ENCODE measurements at places on chromosomes 3 and 15.

DNA sequence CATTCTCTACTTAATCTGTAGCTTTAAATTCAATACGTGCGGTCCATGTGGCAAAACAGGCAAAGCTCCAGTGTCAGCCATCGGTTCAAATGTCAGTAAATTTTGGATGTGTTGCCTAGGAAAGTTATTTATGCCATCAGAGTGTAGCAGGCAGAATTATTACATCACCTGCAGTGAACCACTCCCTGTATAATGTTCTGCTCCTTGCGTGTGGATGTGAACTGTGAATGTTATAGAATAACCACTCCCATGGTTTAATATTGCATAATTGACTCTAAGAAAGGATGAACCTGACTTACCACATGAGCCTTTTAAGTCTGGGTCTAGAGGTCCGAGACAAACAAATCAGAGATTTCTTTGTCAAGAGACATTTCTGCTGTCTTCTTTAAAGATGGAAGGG is 145.5 kb downstream of the GOLIM4 start:
- no peak for DNase-seq

GRCh38 chr3:172904711-172905373 is 154.3 kb downstream of the ECT2 start:
- no peak for DNase-seq

DNA sequence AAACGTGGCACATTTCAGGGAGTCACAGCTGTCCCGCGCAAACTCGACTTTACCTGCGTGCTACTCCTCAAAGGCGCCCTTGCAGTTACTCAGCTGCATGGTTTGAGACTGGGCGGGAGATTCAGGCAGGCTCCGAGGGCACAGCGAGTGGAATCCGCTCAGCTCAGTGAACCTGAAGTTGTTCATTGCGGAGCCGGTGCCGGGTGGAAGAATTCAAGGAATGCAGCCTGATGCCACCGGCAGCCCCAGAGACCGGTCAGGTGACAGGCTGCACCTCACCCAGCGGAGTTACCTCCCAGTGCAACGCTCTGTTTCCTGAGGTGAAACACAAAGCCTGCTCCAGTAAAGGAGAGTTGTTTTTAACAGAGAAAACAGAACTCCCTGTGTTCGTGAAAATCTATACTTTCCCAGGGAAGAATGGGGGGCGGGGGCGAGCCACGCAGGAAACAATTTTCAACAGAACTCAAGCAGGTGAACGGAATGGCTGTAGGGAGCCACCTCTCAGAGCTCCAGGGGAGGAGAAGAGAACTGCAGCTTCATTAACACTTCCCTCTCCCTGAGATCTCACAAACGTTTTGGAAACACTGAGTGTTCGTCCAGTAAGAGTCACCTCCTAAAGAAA is 3.8 kb downstream of the VEPH1 start:
- no peak for DNase-seq

- no peak for DNase-seq
Measured at GRCh38 chr15:68818769-68819494, 1.8 kb downstream of the ANP32A start.

GRCh38 chr3:51942603-51943450 is 664 bp downstream of the PARP3 start:
- DNase-seq, result no peak

DNA sequence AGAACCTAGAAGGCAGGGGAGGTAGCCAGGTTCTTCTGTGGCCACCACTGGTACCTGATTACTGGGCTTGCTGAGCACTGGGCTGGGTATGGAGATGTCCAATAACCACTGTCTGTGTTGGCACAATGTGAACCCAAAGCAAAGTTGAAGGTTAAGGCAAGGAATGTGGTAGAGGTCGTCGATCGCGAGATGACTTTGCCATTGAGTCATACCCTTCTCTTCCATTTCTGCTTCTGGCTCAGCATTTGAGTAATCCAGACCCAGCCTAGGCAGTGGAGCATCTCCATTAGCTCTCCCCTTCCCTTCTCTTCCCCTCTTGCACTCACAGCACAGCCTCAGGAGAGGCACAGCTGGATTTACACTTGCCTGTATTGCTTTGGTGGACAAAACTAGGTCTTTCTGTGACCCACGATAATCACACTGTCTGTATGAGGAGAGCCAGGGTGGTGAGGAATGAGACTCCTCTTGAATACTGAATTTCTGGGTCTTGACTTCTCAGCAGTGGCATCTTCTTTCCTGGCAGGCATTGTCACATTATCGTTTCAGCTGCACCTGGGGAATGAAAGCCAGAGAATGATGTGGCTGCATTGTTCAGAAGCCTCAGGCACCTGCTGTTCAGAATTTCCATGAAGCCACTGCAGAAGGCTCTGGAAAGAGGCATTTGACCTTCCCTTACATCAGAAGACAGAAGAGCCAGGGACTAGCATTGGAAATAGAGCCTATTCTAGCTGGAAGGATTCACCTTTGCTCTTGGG is 272.6 kb downstream of the PDCD6IP start:
- no peak for DNase-seq

- no peak for DNase-seq
Measured at GRCh38 chr3:128815318-128816064, 63.9 kb upstream of the ACAD9 start.

GRCh38 chr15:71055461-71055860 is 59.8 kb upstream of the THSD4 start:
- no peak for DNase-seq

GRCh38 chr15:67758619-67759300 is 66.5 kb upstream of the SKOR1 start:
- DNase-seq, result no peak

DNA sequence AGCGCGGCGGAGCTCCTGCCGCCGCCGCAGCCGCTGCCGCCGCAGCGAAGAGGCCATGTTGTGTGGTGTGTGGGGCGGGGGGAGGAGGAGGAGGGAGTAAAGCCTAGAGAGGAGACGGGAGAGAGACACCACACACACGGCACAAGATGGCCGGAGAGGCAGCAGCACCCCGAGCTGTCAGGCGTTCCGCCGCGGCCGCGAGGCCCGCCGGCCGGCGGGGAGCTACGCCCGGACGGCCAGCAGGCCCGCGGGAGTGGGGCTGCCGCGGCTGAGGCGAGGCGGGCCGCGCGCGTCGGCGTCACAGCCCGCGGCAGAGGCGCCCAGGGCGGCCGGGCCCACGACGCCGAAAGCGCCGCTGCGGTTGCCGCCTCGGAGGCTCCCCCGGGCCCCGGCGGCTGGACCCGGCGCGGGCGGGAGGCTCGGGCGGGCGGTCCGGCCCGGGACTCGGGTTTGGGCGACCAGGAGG is 17.4 kb upstream of the CHD2 start:
- DNase-seq, result no peak

DNA sequence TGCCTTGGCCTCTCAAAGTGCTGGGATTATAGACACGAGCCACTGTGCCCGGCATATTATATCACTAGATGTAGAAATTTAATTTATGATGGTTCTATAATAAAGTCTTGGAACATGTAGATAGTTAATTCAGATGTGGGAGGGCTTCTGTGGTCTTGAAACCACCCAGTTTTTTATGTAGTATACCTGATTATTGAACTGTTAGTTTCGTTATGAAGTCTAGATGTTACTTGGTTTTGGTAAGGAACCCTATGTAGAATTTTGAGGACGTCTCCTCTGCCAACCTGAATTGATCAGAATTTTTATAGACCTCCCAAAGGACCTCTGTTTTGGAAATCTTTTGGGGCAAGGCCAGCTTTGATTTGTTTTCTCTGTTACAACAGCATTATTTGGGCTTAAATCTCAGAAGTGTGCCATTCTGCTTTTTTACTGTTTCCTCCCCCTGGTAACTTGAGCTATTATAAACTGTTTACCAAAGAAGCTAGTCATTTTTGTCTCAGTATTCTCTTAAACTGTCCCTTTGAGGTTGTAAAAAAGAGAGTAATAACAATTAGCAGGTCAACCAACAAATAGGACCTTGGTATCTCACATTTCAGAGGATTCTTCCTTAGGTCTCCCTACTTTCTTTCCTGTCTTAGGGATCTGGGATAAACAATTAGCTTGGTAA is 20.8 kb downstream of the AKAP13 start:
- no peak for DNase-seq

GRCh38 chr3:59013611-59014010 is 36.2 kb downstream of the CFAP20DC start:
- no peak for DNase-seq

- DNase-seq, result no peak
Measured at GRCh38 chr15:35720019-35720418, 174.1 kb upstream of the DPH6 start.

- no peak for DNase-seq
Measured at GRCh38 chr3:156633335-156633734, 41.1 kb upstream of the TIPARP start.

DNA sequence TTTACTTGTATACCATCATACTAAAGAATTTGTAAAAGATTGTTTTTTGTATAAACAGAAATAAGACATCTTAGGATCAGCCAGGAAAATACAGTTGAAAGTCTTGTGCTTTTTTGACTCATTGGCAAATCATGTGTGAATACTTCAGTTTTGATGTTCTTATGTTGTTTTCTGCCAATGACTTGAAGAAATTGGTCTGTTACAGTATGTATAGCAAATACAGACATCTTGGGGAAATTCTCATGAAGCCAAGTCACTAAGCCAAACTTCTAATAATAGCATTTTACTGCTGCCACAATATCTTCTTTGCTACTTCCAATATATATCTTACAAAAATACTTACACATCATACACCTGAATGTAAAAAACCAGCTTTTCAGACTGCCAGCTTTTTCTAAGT is 83.2 kb downstream of the DZIP3 start:
- DNase-seq, result no peak

- DNase-seq, result no peak
Measured at GRCh38 chr3:51691949-51692348, 14.9 kb upstream of the GRM2 start.

DNA sequence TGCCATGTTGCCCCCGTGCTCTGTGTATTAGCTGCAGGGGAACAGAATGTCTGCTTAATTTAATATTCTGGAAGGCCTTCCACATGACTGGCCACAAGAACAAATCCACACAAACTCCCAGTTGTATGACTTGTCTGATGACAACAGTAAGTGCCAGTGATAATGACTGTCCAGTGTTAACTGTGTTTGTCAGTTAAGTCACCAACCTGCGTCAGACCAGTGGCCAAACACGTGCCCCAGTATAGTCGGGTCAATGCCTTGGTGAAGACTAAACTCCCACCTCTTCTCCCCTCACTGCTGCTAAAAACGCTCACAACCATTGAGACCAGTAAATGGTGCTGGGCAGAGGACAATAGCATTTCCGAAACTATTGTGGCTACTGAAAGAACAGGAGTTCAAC is 9.8 kb upstream of the ATP13A5 start:
- DNase-seq, result no peak

DNA sequence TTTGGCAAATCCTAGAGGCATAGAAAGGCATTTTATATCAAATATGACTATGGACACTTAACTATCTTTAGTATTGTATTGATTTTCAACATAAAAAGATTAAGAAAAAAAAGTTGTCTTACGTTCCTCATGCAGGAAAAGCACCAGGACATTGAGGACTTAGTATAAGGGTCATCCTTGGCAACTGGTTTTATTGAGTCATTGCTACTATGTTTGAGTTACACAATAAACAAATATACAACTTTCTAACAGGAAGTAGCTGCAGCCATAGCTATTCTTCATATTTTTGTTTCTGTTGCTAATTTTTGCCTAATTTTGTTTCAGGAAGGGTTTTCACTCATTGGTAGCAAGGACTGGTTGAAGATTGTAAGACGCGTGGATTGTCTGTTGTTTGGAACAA is 93.0 kb downstream of the NPTN start:
- no peak for DNase-seq

- DNase-seq, result no peak
Measured at GRCh38 chr3:113571360-113571759, 39.0 kb downstream of the SIDT1 start.

- DNase-seq, result no peak
Measured at GRCh38 chr3:102714567-102714966, 279.8 kb downstream of the ZPLD1 start.

- DNase-seq, result no peak
Measured at GRCh38 chr3:78858174-78858573, 909.6 kb downstream of the ROBO1 start.

GRCh38 chr3:74000725-74001124 is 376.0 kb upstream of the PDZRN3 start:
- DNase-seq, result no peak

DNA sequence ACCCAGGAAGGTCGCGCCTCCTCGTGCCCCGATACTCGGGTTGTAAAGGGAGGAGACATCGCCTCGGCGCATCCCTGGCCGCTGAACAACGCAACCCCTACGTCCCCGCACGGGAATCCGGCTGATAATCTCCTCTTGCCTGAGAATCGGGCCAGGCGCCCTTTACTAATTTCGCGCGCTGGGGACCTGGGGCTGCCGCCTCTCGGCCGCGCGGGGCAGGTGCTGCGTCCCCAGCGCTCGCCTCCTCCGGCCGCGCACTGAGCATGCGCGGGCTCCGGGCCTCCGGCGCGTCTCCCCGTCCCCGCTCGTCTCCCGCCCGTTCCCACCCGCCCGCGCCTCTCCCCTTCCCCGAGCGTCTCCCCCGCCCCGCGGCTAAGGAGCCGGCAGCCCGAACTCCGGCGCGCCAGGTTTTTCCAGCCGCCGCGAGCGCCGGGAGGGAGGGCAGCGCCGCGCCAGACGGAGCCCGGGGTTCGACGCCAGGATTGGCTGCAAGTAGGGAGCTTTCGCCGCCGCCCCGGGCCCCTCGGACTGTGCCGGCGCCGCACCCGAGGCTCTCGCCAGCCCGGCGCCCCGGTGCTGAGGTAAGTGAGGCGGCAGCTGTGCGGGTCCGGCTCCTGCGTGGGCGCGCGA is at the start of gene CNTN4:
Gene CNTN4, plus strand, starts transcription at position 469 of the 630 bp plus-strand sequence.
- DNase-seq, result no peak

DNA sequence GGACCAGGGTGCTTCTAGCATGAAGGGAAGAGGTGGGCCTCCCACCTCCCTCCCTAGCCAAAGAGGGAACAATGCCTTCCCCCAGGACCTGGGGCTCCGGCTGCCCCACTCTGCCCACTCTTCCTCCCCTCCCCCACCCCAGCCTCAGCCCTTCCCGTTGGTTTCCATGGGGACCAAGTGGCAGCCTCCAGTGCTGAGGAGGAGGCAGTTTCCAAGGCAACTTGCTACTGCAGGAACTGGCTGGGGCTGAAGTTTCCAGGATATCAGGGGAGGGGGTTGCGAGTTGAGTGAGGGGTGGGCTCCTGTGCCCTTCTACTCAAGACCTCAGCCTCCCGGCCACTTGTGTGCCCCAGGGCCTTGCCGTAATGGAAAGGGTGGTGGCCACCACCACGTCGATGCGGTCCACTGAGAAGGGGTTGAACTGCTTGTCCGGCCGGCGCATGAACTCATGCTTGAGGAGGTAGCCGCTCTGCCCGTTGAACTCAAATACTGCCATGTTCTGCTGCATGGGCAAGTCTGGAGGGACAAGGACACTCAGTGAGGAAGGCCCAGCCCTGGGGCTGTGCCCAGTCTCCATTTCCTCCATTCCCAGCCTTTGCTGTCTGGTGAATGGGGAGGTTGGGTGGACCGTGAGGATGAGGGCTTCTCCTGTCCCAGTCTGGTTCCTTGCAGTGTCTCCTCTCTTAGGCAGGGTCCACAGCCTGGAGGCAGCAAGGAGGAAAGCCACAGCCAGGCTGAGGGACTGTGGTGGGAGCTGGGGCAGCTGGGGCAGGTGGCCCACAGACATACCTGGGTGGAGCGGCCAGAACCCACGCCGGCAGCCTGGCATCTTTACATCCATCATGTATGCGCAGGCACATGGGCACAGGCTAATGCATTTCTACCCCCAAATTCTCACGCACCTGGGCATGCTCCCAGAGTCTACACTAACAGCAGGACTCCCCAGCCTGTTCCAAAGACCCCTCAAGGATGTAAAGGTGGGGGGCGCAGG is 11.3 kb upstream of the ANKRD63 start:
- no peak for DNase-seq

- DNase-seq, result no peak
Measured at GRCh38 chr3:4149296-4149695, 153.9 kb upstream of the SETMAR start.

- DNase-seq, result peak; percentile 2
Measured at GRCh38 chr15:86183596-86184491, 104.2 kb downstream of the AGBL1 start.

GRCh38 chr15:71162309-71162708 is 47.0 kb downstream of the THSD4 start:
- DNase-seq, result no peak
